ENCODE measurements at places on chromosomes 4 and X.

- no peak for DNase-seq
These were observed 12.3 kb downstream of the PYURF start for GRCh38 chr4:88511236-88511635.

- DNase-seq, result no peak
These were observed 27.9 kb upstream of the PAPSS1 start for GRCh38 chr4:107747748-107748486.

- no peak for DNase-seq
These were observed 22.5 kb downstream of the ERVMER34-1 start for GRCh38 chr4:52728691-52729240.

GRCh38 chr4:99467887-99468286, 32.7 kb upstream of the ADH7 start:
- no peak for DNase-seq

DNA sequence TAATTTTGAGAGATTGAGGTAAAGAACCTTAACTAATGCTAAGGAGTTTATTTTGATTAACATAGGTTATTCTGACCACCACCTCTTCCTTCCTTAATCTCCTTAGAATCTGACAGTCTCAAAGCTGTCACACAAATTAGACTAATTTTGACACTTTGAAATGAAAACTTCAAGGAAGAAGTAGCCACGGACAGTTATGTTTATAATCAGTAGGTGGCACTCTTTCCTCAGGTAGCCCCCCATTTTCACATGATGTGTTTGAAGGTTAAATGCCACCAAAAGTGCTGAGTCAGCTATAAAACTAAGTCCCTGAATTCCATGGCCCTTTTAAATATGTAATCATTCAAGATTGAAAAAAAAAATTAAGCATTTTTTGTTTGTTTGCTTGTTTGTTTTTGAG, 22.4 kb downstream of the TMEM33 start:
- peak; percentile 41 for DNase-seq

- no peak for DNase-seq
These were observed 22.3 kb downstream of the ASMTL start for GRCh38 chrX:1430451-1430850.

- no peak for DNase-seq
These were observed 172.7 kb upstream of the USP9X start for GRCh38 chrX:40912576-40912975.

DNA sequence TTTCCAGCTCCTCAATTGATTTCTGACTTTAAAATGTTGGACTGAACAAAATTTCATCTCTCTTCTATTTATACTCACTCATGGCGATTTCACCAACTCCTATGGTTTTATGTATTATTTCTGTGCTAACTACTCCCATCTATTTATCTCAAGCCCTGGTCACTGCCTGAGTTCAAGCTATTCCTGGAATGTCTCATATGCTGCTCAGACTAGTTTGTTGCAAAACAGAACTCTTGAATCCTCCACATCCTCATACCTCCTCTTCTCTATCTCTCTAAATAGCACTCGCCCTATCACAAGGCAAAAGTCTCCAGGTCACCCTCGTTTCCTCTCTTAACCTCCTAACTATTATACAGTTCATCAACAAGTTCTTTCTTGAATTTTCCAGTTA, 19.0 kb upstream of the DDX60 start:
- peak; percentile 84 for DNase-seq

GRCh38 chr4:184261246-184261645, 43.6 kb upstream of the ENPP6 start:
- no peak for DNase-seq

- DNase-seq, result no peak
These were observed 5.4 kb upstream of the KIAA0232 start for GRCh38 chr4:6776920-6777635.

DNA sequence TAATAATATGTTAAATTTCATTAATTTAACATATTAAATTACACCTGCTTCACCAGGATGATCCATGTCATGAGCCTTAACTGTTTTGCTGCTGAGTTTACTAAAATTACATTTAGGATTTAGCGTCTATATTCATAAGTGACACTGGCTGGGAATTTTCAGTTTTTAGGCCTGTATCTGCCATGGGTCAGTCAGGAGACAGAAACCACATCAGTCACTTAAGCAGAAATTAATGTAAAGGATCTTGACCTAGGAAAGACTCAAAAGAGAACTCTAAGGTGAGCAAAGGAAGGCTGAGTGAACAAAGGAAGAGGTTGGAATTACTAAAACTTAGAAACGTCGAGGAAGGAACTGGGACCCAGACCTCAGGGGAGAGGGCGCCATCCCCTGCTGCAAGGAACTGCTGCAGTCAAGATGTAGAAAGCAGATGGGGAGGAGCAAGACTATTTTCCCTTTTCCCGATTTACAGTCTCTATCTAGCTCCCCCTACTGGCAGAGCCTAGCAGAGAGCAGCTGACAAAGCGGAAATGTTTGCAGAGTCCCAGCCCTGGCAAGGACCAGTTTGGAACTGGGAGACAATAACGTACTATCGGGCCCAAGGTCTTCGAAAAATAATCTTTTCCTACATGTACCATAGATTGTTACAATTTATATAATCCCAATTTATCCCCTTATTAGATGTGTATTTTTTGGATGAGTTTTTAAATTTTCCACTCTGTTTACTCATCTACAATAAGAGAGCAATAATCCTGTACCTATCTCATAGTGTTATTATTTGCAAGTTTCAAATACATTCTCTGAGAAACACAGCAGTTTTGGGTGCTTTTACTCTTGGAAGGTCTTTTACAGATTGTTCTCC, 22.6 kb upstream of the RBBP7 start:
- DNase-seq, result peak; percentile 89

DNA sequence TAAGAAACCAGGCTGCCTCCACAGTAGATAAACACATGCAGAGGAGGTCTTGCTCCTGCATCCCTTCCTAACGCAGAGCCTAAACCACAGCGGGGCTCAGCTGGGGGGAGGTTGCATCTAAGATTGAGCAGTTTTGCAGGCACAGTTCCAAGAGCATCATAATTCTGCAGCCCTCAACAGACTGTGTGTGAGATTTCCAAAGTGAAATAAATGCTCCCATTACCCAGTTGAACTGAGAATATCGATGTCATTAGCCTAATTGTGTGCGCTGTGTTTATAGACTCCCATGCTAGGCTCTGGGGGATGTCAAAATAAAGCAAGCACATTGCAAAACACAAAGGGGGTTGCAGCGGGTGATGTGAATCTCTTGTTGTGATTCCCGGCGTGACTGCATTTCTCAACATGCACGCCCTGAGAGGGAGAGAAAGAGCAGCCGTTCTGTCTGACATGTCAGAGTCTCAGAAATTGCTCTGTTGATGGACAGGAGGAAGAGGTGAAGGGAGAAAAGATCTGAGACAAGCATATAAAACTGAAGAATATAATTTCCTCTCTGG, 150.0 kb upstream of the PSAPL1 start:
- DNase-seq, result peak; percentile 10

DNA sequence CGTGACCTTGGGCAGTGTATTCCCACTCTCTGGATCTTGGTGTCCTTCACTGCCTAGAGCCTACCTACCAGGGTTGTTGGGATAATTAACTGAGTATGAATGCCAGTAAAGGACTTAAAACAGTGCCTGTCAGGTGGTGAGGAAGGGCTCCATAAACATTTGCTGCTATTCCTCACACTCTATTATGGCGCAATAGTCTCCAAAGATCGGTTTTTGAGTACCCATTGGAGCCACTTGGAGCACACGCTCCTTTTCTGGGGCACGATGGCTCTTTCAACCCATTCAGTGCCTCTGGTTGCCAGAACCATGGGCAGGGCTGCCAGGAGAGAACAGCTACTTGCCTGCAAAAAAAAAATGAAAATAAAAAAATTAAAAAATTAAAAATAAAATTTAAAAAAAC, 296.6 kb upstream of the PPARGC1A start:
- no peak for DNase-seq

DNA sequence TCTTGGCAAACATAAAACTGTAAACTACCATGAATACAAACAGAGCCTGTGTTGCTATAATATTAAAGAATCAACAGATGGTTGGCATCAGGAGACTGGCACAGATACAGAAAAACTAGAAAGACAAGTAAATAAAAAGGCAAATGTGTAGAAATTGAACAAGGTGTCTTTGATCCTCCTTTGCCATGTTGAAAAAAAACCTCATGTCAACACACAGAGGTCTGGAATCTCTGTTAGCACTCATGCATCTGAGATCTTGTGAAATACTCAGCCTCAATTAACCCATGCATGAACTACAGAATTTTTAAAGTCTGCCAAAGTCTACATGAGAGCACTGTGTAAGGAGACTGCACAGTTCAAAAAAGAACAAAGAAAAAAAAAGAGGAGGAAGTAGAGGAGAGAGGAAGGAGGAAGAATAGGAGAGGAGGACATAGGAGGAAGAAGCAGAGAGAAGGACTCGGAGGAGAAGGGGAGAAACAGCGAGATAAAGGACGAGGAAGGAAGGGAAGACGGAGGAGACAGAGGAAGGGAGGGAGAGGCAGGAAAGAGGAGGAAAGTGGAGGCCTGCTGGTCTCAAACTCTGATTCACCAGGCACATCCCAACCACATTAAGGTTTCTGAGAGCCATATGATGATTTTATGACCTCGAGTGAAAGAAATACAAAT, 52.8 kb downstream of the PRDM5 start:
- DNase-seq, result peak; percentile 46

DNA sequence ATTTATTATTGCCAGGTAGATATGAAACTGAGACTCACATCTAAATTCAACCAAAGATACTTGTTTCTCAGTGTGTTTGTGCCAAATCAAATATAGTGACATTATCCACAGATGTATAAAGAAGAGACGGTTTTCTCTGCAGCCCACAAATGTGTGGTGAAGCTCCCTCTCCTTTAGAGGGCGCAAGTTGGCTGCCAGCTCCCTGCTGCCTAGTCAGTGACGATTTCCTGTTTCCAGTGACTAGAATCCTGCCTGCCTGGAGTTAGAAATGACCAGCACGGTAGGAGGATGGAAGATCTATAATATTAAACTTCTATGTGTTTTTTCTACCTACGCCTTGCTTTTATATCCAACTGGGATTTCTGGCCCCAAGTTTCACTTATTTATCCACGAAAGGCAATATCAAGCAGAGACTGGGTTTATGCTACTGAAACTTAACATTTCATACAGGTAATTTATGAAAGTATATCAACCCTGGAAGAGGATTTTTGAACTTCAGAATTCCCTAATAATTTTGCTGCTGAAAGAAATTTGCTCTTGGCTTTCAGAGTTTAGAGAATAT, 1793.7 kb upstream of the TENM3 start:
- peak; percentile 0 for DNase-seq

- no peak for DNase-seq
These were observed 27.1 kb downstream of the RAPGEF2 start for GRCh38 chr4:159129814-159130550.

DNA sequence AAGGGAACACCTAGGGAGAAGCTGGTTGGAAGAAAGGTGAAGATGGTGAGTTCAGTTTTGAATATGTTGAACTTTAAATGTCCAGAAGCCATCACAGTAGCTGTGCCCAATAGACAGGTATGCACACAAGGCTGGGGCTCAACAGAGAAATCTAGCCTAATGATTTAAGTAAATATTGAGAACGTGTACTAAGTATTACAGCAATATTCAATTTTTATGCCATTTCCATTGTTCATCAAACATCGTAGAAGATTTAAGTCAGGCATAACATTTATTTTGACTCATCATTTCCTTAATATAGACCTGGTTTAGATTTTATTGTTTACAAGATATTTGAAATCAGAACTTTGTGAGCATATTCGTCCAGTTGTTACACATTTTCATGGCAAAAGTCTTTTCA, 116.4 kb downstream of the HPGD start:
- DNase-seq, result no peak

GRCh38 chr4:118036336-118036735, 2.0 kb downstream of the NDST3 start:
- no peak for DNase-seq

DNA sequence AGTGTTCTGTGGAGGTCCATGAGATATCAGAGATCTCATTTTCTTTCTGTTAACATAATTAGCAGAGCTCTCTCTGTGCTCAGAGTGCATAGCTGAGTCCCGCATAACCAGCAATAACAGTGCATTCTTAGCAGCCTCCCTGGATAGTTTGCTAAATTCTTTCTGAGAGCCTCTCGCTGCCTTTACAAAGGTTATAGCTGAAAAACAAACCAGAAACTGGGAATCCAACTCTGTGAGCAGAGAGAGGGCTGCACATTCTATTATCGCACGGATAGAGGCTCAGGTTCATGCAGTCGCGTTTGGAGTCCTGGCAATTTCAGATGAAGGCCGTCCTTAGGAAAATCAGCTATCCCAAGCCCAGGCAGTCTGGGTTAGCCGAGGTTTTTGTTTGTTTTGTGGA, 1.2 kb downstream of the ENPP6 start:
- peak; percentile 10 for DNase-seq
